Foreskin melanocyte (primary cell): ENCODE measurements at places on chromosomes 2 and 18.

DNA sequence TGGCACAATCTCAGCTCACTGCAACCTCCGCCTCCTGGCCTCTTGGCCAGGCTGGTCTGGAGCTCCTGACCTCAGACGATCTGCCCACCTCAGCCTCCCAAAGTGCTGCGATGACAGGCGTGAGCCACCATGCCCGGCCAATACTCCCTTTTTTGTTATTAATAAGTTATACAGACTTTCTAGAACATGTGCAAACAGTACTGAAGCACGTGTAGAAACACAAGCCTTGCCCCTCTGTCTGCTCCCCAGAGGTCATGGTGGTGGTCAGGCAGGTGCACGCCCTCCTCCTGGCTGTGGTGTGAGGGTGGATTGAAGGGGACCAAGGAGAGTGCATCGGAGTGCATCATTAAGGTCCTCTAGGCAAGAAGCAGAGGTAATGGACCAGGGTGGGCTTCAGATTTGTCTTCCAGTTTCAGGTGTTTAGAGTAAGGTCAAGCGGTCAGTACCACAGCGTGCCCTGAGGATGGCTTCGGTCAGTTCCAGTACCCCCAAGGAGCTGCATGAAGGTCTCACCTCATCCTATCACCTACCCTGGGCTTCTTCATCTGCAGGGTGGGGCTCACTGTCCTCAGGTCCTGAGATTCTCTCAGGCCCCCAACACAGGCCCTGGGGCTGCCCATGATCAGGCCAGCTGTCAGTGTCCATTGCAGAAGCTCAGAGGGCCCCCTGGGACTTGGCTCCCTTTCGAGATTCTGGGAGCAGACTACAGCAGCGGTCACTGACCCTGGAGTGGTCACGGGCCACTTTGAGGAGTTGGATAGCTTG lies 124.3 kb downstream of the GLI2 start:
- no peak for DNase-seq

- DNase-seq, result no peak
These were observed 37.5 kb upstream of the COL5A2 start for GRCh38 chr2:189217051-189217450.

DNA sequence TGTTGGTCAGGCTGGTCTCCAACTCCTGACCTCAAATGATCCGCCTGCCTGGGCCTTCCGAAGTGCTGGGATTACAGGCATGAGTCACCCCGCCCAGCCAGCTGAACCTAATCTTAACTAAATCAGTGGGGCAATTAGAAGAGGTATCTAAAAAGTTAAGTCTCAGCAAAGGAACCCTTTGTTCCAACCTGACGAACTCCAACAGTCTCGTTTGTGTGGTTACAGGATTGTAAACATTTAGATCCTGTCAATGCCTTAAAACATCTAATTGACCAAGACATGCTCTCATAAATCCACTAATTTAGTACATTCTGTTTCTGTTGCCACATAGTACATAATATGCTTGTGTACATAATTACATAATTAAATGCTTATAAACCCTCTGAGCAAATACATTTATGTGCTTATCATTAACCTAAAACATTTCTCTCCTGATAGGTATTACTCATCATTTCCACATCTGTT lies 31.1 kb upstream of the STK39 start:
- DNase-seq, result no peak

DNA sequence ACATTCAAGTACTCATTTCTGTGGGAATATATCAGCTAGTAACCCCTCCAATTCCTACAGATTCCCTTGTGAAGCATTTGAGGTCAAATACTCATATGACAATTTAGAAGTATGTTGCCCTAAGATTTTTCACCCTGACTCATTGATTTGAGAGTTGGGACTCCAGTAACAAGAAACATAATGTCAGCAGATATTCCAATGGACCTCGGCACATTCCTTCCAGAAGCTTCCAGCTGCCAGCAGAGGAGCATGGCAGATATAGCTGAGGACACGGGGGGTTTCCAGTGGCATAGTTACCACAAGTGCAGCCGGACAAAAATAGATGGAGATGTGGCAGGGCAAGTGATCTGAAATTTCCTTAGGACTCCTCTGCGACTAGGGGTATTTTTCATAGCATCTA lies 101.9 kb upstream of the ARHGAP28 start:
- DNase-seq, result no peak

DNA sequence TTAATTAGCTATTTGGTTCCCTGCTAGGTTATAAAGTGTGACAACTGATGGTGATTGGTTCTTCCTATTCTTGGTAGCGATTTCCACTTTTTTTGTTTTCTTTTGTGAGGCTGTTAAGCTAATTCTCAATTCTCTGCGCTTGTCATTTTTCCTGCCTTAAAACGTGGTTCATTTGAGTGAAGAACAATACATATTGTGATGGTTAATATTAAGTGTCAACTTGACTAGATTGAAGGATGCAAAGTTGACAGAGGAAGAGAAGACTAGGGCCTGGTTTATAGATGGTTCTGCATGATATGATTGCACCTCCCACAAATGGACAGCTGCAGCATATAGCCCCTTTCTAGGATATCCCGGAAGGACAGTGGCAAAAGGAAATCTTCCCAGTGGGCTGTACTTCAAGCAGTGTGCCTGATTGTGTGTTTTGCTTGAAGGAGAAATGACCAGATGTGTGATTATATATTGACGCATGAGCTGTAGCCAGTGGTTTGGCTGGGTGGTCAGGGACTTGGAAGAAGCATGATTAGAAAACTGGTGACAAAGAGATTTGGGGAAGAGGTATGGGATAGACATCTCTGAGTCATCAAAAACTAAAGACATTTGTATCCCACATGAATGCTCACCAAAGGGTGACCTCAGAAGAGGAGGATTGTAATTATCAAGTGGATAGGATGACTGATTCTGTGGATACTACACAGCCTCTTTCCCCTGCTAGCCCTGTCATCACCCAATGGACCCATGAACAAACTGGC lies 39.4 kb upstream of the ZNF804A start:
- DNase-seq, result no peak

- DNase-seq, result no peak
These were observed 125.0 kb downstream of the ETAA1 start for GRCh38 chr2:67522148-67522547.
